AG09319 (cell line): ENCODE measurements at places on chromosomes 3 and 15.

DNA sequence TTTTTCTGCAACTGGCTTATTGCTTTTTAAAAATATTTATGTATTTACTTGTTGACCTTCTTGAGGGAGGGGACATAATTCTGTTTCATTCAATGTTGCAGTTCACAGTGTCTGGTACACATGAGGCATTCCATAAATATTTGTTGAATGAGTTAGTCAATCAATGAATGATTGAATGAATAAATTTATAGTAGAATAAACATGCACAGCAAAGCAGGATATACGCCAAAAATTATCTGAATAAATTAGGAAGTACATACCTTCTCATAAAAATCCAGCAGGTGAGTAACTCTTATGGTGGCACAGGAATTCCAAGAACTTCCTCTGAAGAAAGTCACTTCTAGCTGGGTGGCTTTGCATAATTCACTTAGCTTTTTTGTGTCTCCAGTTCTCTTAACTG, 469.4 kb upstream of the ATP11B start:
- DNase-seq = no peak

GRCh38 chr3:15882577-15882976, 84.8 kb upstream of the ANKRD28 start:
- no peak for DNase-seq

DNA sequence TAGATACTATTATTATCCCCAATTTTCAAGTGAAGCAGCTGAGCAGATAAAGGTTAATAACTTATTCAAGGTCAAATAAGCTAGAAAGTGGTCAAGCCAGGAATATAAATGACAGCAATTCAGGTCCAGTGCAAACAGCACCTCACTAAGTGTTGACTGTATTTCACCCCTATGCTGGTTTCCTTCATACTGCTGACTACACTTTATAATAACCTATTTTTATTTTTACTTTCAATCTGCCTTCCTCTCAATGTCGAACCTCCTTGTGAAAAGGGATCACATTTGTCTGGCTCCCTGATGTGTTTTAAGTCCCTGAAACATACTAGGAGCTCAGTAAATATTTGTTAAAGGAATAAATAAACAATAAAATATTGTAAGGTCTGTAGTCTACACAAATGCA, 146.1 kb downstream of the NAALADL2 start:
- DNase-seq = no peak

DNA sequence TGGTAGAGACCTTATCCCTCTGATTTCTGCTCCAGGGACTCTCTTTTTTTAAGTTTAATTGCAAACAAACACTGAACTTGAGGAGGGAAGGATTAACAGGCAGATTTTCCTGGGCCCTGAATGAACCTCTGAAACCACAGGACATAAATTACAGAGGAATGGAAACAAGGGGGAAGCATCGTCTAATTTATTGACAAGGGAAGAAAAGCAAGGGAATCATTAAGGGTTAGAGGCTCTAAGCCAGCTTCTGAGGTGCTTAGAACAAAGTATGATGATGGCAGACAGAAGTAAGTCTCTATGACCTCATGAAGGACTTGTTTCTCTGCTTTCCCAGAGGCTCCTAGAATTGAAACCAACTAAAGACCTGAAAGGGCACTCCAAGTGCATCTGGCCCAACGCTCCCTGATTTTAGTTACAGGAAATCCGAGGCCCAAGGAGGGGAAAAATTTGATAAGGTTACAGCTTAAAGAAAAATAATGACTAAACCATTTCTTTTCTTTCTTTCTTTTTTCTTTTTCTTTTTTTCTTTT, 244.7 kb upstream of the NR2E3 start:
- DNase-seq = no peak

GRCh38 chr15:38084289-38084688, 149.8 kb downstream of the TMCO5A start:
- no peak for DNase-seq

- no peak for DNase-seq
Observed at GRCh38 chr3:70820397-70820796, 508.0 kb upstream of the MDFIC2 start.
